Amniotic stem cell (primary cell): ENCODE measurements at places on chromosomes 11 and 22.

- no peak for DNase-seq
These were observed 32.4 kb downstream of the CREB3L1 start for GRCh38 chr11:46309814-46310259.

- DNase-seq, result no peak
These were observed 50.0 kb upstream of the CLTCL1 start for GRCh38 chr22:19341500-19341899.

GRCh38 chr11:120068114-120068573, 69.8 kb downstream of the TRIM29 start:
- no peak for DNase-seq

DNA sequence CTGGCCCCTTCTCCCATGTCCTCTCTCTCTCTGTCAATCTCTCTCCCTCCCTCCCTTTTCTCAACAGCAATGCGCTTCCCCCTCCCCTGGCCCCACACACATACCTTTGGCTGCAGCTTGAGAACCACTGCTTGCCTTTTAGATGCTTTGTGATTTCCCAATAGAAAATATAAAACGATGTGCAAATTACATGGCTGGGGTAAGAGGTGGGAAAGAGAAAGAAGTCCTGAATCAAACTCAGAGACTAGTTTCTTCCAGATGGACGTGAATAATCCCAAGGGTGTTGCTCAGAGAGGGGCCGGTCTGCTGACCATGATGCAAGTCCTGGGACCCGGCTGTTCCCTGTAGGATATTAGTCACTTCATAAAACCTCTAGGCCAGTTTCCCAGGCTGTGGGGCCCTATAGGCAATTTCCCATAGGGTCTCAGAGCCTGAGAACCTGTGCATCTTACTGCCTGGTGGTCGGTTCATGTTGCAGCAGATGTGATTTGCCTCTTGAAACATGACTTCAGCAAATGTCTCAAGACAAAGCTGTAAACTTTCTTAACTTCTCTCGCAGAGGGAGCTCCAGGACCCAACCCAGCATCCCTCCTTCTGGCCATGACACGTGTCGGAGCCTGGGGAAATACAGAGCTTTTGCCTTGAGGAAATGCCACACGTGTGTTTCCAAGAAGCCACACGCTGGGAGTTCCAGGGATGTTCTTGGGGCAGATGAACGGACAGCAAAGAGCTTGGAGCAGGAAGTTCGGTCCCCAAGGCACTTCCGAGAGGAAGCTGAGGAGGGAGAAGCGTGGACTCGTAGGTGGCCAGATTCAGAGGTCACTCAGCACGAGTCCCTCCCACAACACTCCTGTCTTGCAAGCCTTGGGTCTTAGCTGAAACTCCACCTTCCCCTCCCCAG, 34.5 kb upstream of the ETS1 start:
- DNase-seq, result peak; percentile 22

- DNase-seq, result peak; percentile 64
These were observed 3.7 kb upstream of the RPS6KA4 start for GRCh38 chr11:64355078-64355940.

DNA sequence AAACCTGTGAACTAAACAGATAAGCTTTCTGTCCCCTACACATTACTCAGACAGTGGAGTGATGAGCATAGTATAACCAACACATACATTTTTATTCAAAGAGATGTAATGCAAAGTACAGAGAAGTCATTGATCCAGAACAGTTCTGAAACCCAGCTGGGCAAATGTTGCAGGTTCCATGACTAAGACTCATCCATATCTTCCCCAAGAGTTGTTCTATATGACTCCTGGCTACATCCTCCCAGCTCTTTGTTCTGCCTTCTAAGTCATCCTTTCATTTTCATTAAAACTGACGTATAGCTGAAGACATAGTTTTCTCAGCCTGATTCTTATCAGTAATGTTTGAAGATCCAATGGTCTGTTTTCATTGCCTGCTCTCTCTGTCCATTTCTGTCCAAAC, 47.3 kb downstream of the PLAAT5 start:
- DNase-seq, result no peak

DNA sequence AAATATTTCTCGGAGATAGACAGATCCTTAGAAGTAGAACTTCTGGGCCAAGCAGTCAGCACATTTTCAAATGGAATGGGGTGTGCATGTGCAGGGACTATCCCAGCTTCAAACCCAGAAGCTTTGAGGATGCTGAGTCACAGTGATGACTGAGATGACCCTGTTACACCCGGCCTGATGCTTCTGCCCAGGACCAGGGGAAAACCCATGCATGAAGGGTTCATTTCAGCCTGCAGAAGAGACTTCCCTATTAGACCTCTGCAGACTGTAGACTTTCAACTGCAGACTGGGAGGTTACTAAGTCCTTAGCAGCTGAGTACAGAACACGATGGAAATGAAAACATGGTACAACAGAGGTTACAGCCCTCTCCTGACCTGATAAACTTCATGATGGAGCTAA, 3.6 kb upstream of the OR2AT4 start:
- no peak for DNase-seq

GRCh38 chr11:71154261-71154805, 98.0 kb downstream of the SHANK2 start:
- no peak for DNase-seq

DNA sequence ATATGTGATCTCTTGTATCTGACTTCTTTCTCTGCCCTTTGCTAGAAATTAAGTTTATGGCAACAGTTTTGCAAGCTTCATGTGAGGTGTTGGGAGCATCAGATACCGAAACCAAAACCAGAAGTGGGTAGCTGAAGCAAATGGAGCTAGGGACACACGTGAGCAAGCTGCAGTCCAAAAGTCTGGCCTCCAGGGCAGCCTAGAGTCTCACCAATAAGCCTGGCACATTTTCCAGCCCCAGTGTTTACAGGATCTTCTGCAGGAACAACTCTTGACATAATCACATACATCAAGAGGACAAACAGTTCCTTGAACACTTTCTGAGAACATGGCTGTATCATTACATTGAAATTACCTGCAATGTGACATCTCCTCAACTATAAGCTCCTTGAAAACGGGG, 114.1 kb downstream of the LARGE1 start:
- DNase-seq, result no peak

DNA sequence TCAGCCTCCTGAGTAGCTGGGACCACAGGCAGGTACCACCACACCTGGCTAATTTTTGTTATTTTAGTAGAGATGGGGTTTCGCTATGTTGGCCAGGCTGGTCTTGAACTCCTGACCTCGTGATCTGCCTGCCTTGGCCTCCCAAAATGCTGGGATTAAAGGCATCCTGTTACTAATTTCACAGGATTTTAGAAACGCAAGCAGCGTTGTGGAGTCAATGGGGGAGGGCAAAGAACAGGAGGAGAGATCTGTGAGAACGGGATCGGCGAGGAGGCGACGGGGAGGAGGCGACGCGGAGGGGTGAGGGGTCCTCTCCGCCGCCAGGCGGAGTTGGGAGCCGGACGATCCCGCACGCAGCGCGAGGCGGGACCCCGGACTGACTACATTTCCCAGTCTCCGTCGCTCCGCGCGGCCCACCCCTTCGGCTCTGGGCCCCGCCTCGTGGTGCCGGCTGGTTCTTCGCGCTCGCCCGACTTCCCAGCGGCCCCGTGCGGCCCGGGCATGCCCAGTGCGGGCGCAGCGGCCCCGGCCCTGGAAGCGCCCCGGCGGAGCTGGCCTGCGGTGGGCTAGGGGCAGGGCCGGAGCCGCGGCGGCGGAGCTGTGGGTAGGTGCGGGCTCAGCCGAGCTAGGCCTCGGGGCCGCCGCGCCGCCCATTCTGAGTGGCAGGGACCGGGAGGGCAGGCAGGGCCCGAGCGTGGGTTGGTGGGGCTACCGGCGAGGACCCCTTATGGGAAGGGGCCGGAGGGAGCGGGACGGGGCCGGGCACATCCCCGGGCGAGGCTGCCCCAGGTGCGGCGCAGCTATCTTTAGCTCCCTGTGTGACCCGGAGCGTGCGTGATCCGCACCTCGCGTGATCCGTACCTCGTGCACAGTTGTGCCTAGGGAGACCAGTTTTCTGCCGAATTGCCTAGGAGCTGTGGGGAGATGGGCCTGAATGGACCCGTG, at the start of gene EI24:
EI24 (plus strand) TSS at position 508 of the 945 bp plus-strand sequence. CDS start 3,051 bp downstream, outside the sequence.
- DNase-seq, result peak; percentile 80

- no peak for DNase-seq
These were observed 526.1 kb downstream of the MIAT start for GRCh38 chr22:27183474-27183873.

GRCh38 chr11:64684357-64684756, 38.6 kb downstream of the NRXN2 start:
- no peak for DNase-seq

DNA sequence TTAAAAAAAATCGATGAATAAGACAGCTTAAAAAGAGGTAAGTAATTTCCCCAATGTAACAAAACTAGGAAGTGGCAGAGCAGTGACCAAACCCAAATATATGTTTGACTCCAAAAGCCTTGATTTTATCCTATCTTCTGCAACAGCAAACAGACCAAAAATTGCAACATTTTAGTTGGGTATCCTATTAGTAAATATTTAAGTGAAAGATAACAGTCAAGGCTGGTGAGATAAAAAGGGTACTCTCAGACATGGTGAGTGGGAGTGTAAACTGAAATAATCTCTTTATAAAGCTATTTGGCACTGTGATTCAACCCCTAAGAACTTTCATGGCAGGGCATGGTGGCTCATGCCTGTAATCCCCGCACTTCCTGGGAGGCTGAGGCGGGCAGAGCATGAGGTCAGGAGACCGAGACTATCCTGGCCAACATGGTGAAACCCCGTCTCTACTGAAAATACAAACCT, 1.9 kb upstream of the RDX start:
- DNase-seq, result no peak

GRCh38 chr11:110069158-110069737, 23.9 kb upstream of the ZC3H12C start:
- DNase-seq, result peak; percentile 11

- DNase-seq, result no peak
These were observed 126.0 kb upstream of the TTC12 start for GRCh38 chr11:113188371-113188834.

GRCh38 chr11:34242037-34242625, 115.7 kb downstream of the ABTB2 start:
- DNase-seq, result no peak

DNA sequence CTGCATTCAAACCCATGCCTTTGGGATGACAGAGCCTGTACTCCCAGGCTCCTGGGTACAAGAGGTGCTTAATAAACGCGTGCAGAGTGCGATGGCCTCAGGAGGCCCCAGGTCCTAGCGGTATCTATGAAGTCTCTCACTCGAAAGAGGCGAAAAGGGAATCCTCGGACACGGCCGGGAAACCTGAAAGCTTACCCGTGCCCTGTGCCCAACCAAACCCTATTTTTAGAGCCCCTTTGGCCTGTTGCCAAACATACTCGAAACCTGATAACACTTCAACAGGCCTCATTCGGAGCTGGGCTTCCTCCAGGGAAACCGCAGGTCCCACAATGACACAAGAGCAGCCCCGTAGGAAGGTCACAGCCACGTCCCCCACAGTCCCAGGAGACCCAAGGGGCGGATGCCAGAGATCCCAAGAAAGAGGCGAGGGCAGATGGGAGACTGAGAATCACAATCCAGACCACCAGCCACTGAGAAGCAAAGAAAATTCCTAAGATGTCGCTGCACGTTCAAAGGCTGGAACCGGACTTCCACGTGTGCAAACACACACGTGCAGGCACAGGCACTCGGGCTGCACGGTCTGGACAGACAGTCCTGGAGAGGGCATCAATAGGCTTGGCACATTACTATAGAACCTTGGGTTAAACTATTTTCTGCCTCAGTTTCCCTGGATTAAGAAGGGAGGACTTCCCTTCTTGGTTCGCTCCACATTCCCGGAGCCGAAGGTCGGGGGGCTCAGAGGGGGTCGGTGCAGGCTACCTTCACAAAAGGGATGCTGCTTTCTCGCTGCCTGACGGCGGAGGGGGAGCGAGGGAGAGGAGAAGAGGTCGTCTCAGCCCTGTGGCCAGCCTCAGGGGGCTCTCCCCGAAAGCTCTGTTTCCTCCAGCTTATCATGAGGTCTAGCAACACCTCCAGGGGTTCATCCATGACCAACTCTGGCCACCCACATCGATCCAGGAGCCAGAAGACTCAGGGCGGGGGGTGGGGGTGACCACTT, 8.2 kb downstream of the PDGFB start:
- no peak for DNase-seq

DNA sequence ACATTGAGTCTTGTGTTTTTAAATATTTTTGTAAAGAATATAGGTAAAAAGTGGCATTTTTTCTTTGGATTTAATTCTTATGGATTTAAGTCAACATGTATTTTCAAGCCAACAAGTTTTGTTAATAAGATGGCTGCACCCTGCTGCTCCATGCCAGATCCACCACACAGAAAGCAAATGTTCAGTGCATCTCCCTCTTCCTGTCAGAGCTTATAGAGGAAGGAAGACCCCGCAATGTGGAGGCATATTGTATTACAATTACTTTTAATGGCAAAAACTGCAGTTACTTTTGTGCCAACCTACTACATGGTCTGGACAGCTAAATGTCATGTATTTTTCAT, 333 bp upstream of the CD3E start:
- DNase-seq, result no peak

GRCh38 chr11:11387207-11387606, 34.2 kb upstream of the CSNK2A3 start:
- no peak for DNase-seq

DNA sequence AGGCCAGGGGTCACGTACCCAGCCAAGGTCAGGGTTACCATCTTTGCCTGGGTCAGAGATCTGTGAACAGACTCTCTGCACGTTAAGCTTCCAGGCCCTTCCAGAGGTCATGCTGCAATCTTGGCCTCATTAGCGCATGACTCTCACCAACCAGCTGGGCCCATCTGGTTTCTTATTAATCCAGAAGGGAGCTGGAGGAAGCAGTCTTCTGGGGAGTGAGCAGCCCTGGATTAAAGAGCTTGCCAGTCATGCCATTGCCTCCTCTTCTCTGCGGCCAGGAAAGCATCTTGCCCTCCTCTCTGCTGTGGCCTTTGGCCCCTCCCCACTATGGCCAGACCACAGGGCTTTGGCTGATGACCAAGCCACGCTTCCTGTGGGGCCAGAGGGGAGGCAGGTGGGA, 57.4 kb downstream of the CHST1 start:
- DNase-seq, result no peak

GRCh38 chr11:8531312-8531711, 62.7 kb downstream of the STK33 start:
- no peak for DNase-seq

DNA sequence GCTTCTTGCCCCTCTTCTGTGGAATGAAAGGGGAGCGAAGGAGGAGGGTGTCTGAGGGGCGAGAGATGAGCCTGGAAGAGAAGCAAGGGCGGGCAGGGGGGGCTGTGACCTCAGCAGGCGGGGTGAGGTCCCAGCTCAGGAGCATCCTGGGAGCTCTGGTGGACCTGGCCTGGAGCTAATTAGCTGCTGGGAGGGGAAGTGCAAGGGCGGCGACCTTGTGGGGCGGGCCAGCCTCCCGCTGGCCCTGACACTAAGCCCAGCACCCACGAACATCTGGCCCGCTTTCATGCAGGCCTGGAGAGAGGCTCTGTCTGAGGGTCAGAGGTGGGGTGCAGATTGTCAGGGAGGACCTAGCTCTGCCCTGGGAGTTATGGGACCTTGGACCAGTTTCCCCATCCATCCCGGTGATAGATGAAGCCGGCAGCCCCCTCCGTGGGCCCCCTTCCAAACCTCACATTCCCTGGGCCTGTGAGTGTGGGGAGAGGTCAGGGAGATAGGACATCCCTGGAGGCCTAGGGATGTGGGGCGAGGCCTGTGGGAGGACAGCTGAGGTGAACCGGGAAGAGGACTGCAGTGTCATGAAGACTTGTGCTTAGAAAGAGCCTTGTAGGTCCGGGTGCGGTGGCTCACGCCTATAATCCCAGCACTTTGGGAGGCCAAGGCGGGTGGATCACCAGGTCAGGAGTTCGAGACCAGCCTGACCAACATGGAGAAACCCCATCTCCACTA, 28.5 kb upstream of the CD82 start:
- no peak for DNase-seq
